Muscle of arm (tissue), 14 donors: ENCODE measurements at places on chromosomes 6 and 20.

GRCh38 chr20:10906834-10907233, 233.0 kb upstream of the JAG1 start:
- DNase-seq = no peak

GRCh38 chr6:40325041-40325440, 262.1 kb downstream of the LRFN2 start:
- DNase-seq = no peak

- no peak for DNase-seq
Measured at GRCh38 chr20:40390654-40391053, 298.4 kb downstream of the MAFB start.

DNA sequence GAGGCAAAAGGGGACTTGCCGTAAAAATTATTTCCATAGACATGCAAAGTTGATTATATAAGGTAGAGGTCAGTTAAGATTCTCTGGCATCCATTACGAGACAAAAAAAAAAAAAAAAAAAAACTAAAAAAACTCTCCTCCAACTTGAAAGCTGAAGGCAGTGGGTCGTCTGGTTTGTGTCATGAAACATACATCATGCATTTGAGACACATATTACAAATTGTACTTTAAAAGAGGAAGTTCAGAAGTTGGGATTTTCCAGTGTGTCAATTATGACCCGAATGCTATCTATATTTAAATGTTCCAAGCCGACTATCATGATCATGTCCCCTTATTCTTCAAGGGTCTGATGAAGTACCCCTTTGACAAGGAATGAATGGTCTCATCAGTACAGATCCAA, 125.1 kb downstream of the ZNF217 start:
- DNase-seq = no peak
